ENCODE measurements at places on chromosomes 6 and 20.

DNA sequence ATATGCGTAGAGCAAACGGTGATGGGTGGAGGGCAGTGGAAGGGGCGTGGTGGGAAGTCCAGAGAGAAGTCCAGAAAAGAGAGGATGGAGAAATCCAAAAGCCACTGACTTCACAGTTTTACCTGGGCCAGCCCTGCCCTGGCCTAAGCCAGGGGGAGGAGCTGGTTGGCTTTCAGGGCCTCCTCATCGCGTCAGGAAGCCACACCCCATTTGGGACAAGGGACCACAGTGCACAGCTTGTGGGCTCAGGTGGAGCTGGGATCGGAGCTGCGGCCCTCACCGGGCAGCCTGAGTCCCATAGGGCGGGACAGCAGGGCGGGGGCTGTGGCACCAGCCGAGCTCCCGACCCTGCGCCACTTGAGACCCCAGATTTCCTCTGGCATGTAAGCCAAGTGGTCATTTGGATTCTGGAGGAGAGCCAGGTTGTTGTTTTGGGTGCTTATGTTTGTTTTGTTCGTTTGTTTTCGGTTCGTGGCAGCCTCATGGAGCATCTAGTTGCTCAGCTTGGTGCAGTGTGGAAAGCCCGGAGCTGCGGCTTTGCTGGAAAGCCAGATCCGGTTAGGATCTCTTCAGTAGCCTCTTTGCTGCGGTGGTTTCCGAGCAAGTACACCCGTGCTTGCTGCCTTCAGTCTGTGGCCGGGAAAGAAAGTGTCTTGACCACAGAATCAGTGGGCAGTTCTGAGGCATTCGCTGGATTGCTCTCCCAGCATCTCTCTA, 42.2 kb downstream of the RIOK1 start:
- DNase-seq = no peak

DNA sequence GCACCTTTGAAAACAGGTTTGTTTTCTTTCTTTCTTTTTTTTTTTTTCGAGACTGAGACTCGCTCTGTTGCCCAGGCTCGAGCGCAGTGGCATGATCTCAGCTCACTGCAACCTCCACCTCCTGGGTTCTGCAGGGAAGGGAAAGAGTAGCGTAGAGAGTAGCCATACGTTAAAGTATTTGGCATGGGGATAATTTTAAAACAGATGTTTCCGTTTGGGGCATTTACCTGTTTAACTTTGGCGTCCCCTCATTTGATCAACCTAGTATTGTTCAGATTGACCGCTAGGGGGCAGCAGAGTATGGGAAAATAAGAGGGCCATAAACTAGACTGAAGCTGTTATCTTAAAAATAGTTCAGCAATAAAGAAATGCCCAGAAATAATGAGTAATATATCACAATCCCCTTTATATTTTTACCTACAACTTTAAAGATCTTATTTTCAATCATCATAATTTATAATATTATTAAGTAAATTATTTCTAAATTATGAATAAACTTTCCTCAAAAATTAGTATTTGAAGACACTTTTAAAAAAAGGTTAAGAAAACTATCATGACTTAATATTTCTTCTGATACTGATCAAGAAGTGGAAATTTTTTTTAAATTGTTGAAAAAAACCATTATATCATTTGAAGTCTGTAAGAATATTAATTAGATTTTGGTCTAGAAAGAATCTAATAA, 7.6 kb upstream of the TAAR9 start:
- peak; percentile 49 for DNase-seq

DNA sequence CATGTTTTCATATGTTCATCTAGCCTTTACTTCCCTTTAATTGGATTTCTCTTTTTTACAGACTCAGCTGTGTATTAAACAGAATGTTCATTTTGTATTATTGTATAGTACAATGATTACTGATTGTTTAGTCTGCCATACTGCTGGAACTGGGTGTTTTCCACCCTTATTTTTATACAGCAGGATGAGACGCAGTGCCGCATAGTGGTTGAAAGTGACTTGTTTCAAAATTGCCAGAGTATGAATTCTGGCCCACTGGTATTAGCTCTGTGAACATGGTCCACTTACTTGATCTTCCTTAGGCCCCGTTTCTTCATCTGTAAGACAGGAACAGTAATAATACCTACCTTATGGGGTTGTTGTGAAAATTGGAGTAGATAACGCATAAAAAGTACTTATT, 22.1 kb downstream of the AFDN start:
- no peak for DNase-seq

GRCh38 chr20:10467681-10468339, 32.7 kb downstream of the SLX4IP start:
- no peak for DNase-seq

GRCh38 chr6:16723826-16724225, 37.4 kb downstream of the ATXN1 start:
- no peak for DNase-seq

DNA sequence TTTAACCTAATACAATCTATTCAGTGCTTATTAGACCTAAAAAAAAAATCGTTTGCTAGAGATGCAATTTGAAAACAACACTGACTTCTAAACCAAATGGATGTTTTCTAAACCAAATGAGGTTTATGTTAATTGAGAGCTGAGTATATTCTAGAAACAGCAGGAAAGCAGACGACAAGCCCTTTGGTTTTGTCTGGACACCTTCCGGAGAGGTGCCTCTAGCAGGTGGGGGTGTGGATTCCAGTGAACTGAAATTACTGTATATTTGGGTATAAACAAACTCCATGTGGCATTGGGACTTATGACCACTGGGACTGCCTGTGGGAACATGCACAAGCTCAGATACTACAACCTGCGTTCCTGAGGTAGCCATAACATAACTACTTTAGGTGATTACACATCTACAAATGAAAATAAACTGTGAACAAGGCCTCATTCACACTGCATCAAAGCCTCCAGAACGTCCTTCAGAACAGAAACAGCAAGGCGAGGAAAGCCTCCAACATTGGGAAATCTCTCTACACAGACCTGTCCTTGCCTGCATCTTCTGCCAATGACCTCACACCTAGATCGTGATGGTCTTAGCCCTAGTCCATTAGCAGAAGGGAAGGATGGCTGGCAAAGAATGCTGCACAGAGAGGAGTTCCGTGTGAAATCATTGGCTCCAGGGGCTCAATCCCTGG, 206.8 kb upstream of the FOXQ1 start:
- no peak for DNase-seq

DNA sequence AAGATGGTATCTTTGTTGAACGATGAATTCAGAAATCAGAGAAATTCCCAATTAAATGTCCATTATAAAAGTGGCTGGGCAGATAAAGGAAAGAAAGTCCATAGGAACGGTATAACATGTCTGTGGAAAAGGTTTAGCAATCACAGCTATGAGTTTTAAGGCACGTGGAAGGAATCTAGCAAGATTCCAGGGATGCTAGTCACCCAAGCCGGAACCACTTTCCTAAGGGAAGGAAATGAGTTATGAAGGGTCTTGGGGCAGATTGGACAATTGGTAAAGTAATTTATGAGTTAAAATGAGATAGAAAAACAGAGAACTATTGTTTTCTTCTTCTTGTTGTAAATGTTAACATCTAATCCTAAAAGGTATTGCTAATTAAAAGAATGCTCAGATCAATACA, 384.8 kb downstream of the ADGRB3 start:
- DNase-seq = no peak

- DNase-seq = no peak
Observed at GRCh38 chr6:101517632-101518031, 124.1 kb downstream of the GRIK2 start.

DNA sequence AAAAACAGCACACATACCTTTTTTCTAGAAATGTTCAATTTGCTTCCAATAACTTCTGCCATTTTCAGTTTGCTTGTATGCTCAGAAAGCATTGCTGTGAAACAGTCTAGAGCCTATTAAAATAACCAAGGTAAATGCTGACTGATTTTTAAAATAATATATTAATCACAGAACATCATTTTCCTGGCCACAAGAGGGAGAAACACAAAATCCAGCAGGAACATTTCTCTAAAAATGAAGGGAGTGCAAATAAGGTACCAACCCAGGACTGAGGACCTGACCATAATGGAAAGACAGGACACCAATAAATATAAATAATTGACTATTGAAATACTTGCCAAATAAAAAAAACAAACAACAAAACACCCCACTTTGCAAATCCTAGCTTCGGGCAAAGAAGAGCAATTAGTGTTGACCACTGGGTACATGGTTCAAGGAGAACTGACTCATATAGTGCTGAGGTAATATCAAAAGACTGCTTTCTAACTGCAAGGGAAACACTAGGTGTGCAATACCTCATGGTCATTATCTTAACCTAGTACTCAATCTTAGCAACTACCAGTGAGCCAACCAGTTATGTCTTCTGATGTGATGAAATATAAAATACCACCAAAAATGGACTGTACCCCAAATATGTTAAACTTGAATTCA, 42.9 kb downstream of the MDN1 start:
- no peak for DNase-seq

- no peak for DNase-seq
Observed at GRCh38 chr6:140040396-140040795, 665.9 kb upstream of the CITED2 start.

- no peak for DNase-seq
Observed at GRCh38 chr6:81088145-81088544, 664.3 kb downstream of the TENT5A start.

DNA sequence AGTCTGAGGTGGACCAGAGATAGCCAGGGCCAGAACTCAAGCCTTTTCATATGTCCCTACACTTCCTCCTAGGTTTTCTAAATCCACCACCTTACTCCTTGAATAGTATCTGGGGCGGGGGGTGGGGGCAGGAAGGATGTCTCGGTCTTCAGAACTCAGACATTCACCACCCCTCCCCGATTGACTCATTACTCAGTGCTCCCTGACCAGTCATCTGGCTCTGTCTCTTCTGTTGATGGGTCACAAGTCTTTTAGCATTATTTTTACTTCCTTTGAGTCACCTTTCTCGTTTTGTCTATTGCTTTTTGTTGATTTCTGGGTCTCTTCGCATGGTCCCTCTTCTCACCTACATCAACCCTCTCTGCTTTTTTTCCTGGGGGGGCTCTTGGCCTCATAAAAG, 23.3 kb downstream of the NOX3 start:
- DNase-seq = no peak

- DNase-seq = no peak
Observed at GRCh38 chr6:39197521-39197920, 31.8 kb downstream of the KCNK5 start.

DNA sequence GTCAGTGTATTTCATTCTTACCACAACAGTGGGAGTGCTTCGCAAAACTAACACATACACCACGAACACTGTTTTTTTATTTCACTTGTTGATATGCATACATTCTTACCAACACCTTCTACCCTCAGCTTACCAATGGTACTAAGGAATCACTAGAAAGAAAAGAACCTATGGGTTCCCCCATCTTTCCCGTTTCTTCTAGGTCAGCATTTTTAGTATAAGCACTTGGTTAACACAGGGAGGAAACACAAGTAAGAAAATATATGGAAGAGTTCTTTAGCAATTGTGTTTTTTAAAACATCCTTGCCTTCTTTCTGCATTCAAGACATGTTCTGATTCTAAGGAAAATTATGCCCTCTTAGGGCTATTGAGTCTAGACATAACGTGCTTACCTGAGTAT, 39.9 kb upstream of the EYA4 start:
- no peak for DNase-seq

- no peak for DNase-seq
Observed at GRCh38 chr6:149463781-149464180, 21.0 kb downstream of the ZC3H12D start.

DNA sequence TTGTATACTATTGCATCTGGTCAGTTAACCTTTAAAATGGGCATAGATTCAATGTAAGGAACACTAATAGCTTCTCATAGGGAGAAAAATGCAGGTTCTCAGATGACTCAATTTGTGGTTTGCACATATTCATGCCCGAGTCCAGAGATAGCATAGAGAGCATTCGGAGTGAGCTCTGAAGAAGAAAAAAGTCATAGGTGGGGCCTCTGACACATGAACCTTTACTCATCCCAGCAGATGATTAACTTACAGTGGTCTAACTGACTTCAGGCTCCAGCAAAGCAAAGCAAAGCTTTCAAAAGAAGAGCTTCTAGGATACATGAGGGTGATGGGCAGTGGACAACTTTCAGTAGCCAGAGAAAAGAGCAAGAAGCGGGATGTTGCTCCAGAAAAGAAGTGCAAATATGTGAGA, 55.3 kb upstream of the BTN3A2 start:
- DNase-seq = no peak

DNA sequence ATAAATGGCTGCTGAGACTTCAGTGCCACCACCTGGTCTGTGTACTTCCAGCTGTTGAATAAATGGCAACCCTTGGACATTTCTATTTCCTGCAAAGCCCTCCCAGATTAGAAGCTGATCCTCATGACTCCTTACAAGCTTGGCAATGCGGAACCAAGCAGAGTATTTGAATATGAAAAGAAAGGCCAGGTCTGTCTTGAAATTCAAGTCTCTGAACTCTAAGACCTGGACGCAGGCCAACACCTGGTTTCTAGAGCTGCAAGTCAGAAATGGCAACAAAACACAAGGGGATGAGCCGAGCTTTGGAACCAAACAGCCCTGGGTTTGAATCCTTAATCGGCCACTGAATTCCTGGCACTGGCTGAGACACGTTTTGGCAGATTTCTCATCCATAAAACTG, 353.4 kb downstream of the PTPRT start:
- no peak for DNase-seq

- no peak for DNase-seq
Observed at GRCh38 chr6:44044154-44044539, 83.1 kb downstream of the MRPL14 start.

DNA sequence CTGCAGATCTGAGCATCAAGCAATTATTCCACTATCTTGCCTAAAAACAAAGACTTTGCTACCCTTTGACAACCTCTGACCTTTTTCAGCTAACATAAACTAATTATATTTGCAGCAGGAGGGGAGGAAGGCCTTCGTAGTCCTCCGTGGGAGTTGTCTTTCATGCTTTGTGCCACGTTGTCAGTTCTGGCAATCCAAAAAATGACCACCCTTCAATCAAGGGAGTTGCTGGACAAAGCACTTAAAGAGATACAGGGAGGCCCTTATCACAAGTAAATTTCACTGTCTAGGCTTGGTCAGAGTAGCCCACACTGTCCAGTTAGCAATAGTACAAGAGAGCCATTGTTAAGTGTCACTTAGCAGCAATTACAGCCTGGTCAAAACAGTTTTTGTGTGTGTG, 578.9 kb downstream of the HAO1 start:
- no peak for DNase-seq

GRCh38 chr6:138161338-138162110, at the start of gene ARFGEF3:
Gene ARFGEF3 (plus strand): TSS chr6:138161939. CDS start chr6:138162087, 148 bp downstream.
- peak; percentile 15 for DNase-seq

GRCh38 chr6:127854009-127854408, 46.8 kb downstream of the THEMIS start:
- no peak for DNase-seq

DNA sequence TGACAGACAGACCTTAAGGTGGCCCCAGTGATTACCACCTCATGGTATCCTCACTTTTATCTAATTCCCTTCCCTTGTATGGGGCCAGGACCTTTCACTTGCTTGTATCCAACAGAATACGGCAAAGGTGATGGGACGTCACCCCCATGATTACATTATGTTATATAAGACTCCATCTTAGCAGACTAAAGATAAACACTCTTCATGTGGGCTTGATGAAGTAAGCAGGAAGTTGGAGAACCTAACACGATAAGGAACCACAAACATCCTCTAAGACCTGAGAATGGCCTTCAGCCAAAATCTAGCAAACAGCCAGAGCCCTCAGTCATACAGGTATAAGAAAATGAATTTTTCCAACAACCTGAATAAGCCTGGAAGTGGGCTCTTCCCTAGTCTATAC, 8.0 kb downstream of the SLC17A3 start:
- DNase-seq = no peak
